ENCODE measurements at places on chromosomes 7 and 10.

DNA sequence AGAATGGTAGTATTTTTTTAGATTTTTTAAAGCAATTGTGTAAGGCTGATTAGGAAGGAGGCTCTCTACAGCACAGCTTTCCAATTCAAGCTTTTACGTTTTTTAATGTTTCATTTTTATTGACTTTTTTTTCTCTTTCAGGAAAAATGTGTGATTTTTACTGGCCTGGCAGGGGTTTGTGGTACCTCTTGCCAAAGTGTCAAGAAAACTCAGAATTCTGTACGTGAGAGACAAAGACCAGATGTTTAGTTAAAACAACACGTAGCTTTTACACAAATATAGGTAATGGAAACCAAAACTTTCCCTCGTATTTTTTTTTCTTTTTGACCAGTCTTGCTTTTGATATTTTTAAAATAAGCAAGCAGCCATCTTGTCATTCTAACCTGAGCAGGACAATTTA lies 6.0 kb upstream of the NPVF start:
- DNase-seq: no peak

- DNase-seq: no peak
Observed at GRCh38 chr10:104144931-104145330, 23.0 kb downstream of the SFR1 start.

DNA sequence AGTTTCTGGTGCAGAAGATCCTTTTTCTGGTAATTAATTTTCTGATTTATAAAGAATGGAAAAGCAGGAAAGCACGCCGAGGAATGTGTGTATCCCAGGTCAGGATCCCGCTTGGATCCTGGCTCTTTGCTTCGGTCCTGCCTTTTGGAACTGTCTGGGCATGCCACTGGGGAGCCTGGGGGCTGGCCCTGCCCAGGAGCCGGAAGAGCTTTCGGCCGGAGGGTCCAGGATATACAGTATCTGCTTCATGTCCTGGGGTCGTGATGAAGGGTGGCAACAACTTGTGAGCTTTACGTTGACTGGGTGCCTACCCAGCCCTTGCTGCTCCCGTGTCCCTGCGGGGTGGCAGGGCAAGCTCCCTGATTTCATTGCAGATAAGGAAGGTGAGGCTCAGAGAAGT lies 2.4 kb downstream of the SH2D4B start:
- no peak for DNase-seq

DNA sequence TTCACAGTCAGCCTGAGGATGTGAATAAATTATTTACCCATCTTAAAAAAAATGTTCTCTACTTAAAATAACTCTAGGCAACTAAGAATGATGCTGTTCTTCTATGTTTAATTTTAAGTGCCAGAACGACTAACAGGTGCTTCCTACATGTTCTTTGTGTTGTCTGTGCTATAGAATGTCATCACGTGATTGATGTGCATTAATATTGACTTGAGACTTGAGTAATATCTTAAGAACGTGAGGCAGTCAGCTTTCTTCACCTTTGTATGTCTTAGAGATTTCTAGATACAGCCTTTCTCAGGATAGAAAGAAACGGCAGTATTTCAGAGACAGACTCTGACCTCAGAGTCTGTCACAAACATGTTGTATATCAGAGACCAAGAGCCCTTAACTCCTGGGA lies 274.6 kb downstream of the KCND2 start:
- DNase-seq: no peak

- DNase-seq: no peak
Observed at GRCh38 chr10:119221201-119221600, 13.8 kb downstream of the GRK5 start.

GRCh38 chr7:66937940-66938339 lies 16.9 kb downstream of the TMEM248 start:
- DNase-seq: no peak

GRCh38 chr10:131041441-131041840 lies 270.1 kb downstream of the TCERG1L start:
- no peak for DNase-seq

DNA sequence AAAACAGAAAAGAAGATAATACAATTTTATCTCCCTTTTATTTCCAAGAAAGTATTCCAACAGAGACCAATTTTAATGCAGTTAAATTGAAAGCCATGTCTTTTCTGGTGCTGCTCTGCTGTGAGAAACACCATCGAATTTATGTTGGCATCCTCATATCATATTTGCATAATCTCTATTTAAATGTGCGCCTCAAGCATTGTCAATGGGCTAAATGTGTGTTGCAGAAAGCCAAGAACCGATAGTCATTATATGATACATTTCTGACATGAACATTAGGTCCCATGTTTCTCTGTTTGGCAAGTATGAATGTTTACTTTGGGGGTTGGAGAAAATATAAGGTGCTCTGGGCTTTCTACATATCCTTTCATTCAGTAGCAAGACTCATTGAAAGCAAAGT lies 1023.5 kb upstream of the CELF2 start:
- DNase-seq: no peak

- no peak for DNase-seq
Observed at GRCh38 chr10:43265799-43266721, 805 bp downstream of the RASGEF1A start.

GRCh38 chr10:103428989-103429643 lies 23.1 kb downstream of the CALHM2 start:
- DNase-seq: no peak

DNA sequence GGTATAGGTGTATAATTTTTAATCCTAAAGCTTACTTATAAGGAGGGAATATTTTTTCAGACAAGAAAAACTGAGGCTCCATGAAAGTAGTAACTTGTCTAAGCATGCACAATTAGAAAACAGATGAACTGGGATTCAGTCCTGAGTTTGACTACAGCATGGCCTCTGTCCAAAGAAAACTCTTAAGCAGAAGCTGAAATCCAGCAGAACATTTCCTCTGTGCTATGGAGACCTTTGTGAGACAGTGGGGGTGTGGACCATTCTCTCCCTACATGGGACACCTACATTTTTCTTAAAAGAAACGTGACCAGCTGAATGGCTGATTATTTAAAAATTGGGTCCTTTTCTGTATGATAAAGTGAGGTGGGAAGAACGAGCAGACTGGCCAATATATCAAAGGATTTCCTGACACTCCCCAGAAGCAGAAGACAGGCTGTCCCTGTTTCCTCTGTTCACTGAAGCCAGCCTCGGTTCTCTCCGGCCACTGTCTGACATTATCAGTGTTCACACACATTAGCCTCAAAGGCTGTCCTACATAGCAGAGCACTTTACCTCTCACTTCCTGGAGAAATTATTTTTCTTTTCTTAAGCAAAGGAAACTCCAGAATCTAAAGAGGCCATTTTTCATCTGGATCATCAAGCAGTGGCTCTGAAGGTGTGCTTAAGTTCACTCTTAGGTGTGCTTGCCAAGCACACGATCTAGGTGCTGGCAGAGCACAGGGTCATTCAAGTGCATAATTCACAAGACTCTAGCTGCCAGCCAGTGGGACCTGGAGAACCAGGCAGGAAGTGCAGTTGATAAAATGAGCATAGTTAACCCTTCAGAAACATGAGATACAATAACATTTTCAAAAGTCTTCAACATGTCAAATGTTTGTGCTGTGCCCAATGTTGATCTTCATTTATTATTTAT lies 40.4 kb upstream of the KIAA1217 start:
- DNase-seq: no peak

- no peak for DNase-seq
Observed at GRCh38 chr7:88089561-88089960, 130.3 kb downstream of the SRI start.

DNA sequence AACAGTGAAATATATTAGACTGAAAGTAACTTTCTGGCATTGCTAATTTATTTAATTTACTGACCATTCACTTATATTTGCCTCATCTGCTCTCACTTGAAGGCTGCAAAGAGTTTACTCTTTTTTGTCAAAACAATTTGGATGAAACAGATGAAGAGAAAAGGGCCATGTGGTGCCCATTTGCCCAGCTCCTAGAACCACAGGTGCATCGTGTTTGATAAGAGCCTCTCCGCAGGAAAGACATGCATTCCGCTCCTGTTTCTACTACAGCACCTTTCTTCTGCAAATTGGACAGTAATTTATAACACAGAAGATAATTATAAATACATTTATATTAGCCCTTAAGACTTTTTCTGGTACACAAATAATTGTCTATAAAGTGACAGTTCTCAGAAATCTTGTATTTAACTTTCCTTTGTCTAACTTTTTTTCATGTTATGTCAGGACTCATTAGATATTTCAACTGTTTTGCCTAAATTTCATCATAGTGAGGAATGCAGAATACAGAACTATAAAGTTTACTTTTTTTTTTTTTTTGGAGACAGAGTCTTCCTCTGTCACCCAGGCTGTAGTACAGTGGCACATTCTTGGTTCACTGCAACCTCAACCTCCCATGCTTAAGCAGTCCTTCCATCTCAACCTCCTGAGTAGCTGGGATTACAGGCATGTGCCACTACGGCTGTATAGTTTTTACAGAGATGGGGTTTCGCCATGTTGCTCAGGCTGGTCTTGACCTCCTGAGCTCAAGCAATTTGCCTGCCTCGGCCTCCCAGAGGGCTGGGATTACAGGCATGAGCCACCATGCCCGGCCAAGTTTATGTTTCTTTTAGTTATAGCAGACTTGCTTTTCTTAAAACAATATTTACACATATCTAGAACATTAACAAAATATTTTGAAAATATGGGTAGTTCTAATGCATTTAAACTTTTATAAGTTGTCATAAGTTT lies 869 bp downstream of the LAMB4 start:
- DNase-seq: no peak
